ENCODE measurements at places on chromosomes 4 and X. TPM values are rescaled to one million over a fixed set of nuclear protein-coding genes. Genes with fewer than 3 reads are reported as not detected.
A peak's percentile ranks its signal among the peaks of the same experiment; 100 is the strongest.

Gene SLC4A4
- not detected for total RNA-seq

DNA sequence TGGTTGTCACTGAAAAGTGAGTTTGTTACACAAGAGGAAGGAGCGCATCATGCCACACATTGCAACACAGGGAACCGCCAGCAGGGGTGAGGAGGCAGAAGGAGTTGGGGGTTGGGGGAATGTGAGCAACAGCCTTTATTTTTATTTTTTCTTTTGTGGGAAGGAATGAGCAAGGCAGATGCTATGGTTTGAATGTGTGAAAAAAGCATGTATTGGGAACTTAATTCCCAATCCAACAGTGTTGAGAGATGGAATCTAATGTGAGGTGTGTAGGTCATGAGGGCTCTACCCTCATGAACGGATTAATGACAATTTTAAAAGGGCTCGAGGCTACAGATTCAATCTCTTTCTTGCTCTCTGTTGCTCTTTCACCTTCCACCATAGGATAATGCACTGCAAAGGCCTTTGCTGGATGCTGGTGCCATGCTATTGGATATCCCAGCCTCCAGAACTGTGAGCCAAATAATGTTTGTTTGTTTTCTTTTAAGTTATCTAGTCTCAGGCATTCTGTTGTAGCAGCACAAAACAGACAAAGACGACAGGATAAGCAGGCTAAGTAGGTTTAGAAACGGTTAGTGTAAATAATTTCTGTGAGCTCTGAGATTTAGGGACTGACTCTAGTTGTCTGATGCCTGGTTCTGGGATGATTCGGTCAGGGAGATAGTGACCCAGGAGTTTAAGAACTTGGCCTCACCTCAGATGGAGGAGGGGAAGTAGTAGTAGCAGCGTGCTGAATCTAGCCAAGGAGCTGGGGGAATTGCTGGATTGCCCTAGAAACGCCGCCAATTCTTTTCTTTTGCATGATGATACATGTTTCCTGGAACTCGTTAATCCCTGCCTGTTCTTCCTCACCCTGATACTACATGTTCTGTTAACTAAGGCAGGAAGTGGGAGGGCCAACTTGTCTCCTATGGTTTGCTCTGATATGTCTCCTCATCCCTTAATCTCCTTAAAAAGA is 156.6 kb upstream of the CTSO start:
- no peaks in the 10 kb centered on the region for H3K4me1 ChIP-seq
- no peak overlapping the region for H3K27ac ChIP-seq
- no peaks in the 10 kb centered on the region for H3K36me3 ChIP-seq
- DNase-seq, result no peak
- no peaks in the 10 kb centered on the region for H3K27me3 ChIP-seq

GRCh38 chrX:41666251-41666650 is 22.5 kb upstream of the GPR34 start:
- H3K4me3 ChIP-seq, result no peak overlapping the region
- H3K4me1 ChIP-seq, result peaks cover 43% of the 10 kb centered on the region
- H3K27me3 ChIP-seq, result no peaks in the 10 kb centered on the region
- H3K27ac ChIP-seq, result peak overlapping the region; percentile 71

GRCh38 chrX:38860106-38861013 is 59.1 kb downstream of the MID1IP1 start:
- H3K27ac ChIP-seq, result peak overlapping the region; percentile 36

All from activated naive CD4-positive, alpha-beta T cell treated with anti-CD3 and anti-CD28 coated beads for 36 hours (primary cell).